ENCODE measurements at places on chromosomes 7 and 10.

DNA sequence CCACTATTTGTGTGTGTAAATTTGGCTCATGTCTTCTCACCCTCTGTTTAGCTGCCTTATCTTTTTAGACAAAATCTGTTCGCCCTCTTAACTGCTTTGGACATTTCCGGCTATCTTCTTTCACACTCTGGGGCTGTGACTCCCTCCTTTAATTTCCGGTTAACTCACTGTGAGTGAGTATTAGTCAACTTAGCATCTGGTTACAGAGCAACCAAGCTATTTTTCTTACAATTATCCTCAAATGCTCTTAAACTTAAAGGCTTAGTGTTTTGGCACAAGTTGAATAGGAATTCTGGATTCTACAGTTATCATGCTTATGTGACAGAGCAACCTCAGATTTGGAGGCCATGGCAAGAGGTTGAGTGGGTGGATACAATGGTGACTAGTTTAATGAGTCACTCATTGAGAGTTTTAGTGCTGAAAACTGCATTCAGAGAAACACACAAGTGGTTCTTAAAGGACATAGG lies 177.6 kb upstream of the SEMA3A start:
- no peak for DNase-seq

DNA sequence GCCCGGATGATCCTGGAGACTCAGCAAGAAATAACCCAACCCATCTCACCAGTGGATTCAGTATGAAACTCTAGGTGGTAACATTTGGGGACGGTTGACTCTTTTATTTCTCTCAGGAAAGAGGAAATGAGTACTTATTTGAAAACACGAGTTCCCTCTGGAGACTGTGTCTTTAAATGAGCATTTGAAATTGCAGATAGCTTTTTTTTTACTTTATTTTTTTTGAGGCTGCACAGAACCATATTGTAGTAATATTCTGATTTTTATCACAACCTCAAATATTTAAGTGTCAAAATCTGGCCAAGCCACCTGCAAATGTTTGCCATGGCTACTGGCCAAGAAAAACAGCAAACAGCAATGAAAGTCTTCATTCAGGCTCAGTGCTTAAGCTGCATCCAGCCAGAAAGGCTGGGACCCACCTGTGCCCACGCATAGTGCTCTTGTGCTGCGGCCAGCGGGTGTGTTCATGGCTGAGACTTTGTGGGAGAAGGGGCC lies 160.8 kb downstream of the CREB5 start:
- DNase-seq: no peak

DNA sequence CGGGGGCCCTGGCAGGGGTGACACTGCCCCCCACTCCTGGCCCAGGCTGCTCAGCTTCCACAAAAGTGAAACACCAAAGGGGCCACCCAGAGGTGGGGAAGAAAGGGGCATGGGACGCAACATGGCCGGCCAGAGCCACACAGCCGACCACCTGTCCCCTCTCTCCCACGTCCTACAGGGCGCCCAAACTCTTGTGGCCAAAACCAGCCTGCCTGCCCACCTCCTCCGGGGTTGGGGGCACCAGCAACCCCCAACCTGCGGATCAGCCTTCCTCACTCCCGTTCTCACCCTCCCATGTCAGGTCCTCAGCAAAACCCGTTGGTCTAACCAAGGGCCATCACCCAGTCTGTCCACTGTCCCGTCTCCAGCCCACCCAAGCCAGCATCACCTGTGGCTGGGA lies 79.5 kb upstream of the DNAAF5 start:
- no peak for DNase-seq

DNA sequence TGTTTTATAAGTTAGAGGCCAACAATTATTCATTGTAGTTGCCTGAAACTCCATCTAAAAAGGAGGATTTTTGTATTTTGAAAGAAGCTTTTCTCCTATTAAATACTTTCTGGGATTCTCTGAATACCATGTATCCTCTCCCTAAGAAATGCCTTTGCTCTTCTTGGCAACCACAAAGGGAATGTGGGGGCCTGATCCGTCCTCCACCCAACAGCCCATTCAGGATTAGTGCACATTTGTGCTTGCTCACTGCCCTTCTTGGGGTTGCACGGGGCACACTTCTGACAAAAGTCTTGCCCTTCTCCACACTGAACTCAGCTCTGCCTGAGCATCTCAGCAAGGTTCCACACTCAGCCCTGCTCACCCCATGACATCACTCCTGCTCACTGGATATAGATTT lies 194.2 kb downstream of the SLC25A13 start:
- no peak for DNase-seq

DNA sequence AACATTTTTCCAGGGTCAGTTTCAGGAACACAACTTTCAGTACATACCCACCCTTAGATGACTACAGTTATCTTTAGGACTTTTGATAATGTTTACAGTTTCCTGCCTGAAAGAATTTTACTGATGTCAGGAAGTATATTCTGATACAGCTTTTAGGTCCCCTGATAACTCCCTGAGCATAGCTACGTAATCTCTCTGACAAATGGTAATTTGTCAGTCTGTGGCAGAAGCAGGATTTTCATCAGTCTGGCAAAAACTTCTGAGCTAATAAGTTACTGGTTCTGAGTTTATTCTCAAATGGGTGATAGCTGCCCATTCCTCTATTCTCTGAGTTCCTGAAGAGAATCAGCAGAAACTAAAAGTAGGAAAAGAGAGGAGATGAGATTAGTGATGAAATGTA lies 270.1 kb upstream of the MTPN start:
- no peak for DNase-seq

- DNase-seq: no peak
These were observed 63.9 kb upstream of the SORCS3 start for GRCh38 chr10:104577163-104577562.

GRCh38 chr7:17467386-17467945 lies 169.0 kb downstream of the AHR start:
- no peak for DNase-seq

DNA sequence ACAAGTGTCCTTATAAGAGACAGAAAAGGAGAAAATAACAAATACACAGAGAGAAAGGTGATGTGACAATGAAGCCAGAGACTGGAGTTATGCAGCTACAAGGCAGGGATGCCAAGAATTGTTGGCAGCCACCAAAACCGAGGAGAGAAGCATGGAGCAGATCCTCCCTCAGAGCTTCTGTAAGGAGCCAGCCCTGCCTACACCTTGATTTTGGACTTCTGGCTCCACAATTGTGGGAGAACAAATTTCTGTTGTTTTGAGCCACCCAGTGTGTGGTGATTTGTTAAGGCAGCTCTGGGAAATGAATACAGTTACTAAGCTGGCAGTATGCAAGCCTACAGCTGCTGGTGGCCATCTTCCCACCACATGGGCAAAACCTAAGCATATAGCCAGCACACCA lies 163.6 kb downstream of the GRM8 start:
- DNase-seq: no peak

DNA sequence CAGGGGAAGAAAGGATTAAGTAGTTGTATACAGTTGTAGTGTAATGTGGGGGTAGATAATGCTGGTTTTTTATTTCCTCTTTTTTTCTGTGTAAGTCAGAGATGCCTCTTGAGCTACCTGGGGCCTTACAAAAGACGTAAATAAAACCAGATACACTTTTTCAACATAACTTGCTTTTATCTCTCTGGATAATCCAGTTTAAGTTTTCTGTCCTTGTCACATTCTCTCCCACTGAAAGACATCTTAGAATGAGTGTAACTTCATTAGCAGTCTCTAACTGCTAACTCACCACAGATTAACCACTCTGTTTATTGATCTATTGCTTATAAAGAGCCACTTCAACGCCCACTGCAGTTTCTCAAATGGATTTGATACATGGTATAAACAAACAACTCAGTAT lies 64.1 kb upstream of the LRRN3 start:
- no peak for DNase-seq
